Left lung (tissue), 14 donors: ENCODE measurements at places on chromosomes 1 and 21. TPM values are rescaled to one million over a fixed set of nuclear protein-coding genes. Genes with fewer than 3 reads are reported as not detected.

DNA sequence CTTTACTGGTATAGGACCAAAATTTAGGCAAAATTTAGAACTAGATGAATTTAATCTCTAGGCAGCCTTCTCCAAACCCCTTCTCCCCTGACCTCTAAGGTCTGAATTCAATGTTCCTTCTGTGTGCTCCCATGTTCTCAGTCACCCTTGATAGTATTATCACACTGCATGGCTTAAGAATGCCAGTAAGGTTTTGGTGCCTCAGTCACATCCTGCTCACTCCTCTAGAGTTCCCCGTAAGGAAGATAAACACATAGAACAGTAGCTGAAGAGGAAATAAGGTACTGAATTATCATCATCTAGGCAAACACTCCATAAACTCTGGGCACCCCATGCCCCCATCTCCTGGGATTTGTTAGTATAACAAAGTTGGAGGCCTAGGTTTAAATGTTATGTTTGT lies 18.2 kb downstream of the PRRX1 start:
- DNase-seq = no peak

DNA sequence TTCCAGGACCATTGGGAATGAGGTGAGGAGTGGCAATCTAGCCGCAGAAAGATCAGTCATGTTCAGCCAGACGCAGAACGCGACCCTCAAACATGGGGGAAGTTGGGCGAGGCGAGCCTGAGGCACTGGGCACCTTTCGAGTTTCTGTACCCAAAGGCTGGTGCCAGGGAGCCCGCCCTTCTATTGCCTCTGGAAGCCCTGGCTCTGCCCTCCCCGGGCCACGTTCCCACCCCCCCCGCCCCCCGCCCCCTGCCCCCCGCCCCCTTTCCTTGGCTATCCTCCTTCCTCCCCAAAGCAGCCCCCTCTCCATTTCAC lies 2.2 kb upstream of the ZBTB7B start:
- DNase-seq = peak; percentile 58

DNA sequence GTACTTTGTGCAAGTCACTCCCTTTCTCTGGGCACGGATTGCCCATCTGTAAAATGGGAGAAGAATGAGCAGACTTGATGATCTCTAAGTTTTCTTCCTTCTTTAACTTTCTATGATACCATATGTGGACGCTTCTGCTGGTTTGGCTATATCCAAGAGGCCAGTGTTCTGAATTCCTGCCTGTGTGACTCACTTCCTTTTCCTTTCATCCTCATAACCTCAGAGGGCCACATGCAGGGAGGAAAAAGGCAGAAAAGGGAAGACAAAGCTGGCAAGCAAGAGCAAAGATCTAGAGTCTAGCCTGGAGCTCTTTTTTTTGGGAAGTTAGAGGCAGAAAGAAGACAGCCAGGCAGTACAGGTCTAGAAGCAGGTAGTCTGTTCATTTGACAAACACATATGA lies 151.2 kb downstream of the OMA1 start:
- DNase-seq = no peak

GRCh38 chr1:27316860-27317259 lies 5.1 kb upstream of the TMEM222 start:
- DNase-seq = no peak

GRCh38 chr1:102941366-102941947 lies 166.9 kb downstream of the COL11A1 start:
- DNase-seq = no peak

DNA sequence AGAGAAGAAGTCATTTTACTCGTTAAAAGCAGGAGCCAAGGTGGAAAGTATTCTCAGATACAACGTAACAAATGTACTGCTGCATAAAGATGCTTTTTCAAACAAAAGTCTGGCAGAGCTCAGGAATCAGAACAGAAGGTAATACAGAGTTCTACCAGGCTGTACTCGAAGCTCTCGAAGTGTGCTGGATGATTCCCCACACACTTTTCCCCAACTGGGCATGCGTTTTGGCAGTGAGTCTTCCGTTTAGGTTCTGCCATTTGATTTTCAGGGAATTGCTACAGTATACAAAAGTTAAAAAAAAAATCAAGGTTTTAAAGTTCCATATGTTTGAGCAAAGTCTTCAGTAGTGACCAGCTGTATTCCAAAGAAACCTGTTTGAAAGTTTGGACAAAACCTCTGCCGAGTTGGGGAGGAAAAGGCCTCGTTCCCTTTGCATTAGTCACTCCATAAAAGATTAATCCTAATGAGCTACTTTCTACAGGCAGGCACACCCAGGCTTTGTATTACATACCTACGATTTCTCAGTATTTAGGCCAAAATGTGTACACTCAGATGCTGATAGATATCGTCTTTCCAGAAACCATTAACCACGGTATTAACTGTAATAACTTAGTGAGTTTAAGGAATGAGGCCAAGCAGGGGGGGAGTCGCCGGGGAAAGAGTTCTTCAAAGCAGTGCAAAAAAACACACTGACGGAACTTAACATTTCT lies 477.1 kb downstream of the LMO4 start:
- peak; percentile 40 for DNase-seq

DNA sequence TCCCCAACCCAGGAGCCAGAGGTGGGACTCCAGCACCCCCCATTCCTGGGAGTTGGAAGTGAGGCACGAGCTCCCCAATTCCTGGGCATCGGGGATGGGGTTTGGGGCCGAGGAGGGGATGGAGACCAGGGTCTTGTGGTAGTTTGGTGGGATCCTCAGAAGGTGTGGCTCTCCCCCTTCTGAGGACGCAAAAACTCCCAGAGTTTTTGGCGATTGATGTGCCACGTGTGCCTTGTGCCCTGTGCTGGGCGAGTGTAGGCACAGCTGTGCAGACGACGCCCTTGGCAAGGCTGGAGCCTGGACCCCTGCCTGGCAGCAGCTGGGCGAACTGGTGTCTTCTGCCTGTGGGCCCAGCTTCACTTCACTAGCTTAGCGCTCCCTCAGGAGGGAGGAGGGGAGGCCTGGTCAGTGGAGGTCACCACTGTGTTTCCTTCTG lies 2.6 kb downstream of the GUK1 start:
- DNase-seq = no peak

DNA sequence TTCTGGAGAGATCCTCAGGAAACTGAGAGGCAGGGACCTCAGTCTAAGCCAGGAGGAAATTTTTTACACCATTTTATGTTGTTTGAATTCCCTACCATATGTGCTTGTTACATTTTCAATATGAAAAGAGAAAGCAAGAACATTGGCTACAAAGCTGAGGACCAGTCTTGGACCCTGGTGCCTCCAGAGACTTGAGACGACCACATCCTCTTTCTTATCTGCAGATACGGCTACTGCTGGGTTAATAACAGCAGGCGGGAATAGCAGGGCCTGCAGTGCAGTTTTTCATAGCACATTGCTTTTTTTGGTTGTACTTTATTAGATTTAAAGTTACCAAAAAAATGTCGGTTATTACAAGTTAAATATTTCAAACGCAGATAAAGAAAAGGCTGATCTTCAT lies 3.9 kb downstream of the KDM4A start:
- DNase-seq = no peak

GRCh38 chr21:44898851-44899767 lies 21.6 kb downstream of the ITGB2 start:
- no peak for DNase-seq

DNA sequence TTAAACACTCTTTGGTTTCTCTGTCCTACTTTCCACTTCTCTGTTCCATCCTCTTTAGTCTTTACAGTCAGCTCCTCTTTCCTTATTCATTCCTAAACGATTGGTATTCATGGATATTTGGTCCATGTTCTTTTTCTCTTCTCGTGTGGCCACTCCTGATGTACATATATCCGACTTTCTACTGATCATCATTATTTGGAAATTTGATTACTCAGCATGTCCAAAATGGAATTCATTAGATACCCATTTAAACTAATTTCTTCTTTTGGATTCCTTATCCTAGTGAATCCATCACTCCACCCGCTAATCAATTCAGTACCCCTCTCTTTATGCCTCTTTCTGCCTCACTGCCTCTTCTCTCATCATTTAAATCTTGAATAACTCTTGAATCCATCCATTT lies 43.8 kb upstream of the TNFSF18 start:
- no peak for DNase-seq

DNA sequence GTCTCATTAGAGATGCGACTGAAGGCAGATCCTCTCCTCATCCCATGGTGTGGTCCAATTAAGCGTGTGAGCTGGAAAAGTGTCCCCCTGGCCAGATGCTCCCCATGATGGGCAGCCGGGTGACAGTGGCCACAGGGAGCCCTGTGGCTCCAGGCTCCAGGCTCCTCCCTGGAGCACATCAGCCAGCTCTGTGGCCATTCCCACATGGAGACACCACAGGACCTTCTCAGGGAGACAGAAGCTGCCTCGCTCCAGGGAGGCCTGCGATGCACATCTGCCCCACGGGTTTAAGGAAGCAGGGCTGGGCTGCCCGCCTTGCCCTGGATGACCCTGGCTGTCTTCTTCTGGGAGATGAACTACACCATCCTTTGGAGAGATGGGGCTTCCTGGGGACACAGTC lies 99.9 kb upstream of the TLR5 start:
- no peak for DNase-seq

- no peak for DNase-seq
Measured at GRCh38 chr1:200831091-200831490, 41.7 kb upstream of the GPR25 start.

DNA sequence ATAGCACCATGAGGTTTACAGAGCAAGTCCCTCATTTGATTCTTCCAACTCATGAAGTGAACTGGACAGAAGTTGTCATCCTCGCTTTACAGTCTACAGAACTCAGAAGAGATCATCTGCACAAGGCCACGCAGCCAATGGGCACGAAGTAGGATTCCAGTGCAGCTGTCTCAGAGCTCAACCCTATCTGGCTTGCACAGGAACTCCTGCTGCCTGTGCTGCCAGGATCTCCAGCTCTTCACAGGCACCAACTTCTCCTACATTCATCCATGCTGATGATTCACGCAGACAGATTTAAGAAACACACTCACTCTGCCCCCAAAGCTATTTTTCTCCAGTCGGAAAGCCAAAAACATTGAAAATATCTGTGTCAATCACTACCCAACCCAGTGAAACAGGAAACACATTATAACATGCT lies 157.0 kb downstream of the RERE start:
- DNase-seq = peak; percentile 25

GRCh38 chr21:43893536-43894205 lies 28.6 kb downstream of the AGPAT3 start:
- no peak for DNase-seq

DNA sequence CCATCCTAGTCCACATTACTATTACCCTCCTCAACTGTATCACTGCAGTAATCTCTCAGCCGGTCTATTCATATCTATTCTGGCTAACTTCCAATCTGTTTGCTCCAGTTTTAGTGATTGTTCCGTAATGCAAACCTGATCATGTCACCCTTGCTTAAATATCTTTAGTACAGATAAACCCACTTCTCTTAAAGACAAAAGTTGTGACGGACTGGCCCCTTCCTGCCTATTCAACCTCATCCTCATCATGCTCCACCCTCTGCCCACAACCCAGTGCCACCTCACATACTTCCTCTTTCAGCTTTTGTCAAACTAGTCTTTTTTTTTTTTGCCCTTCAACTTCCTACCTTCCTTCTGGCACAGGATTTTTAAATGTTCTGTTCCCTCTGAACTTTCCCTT lies 2.8 kb upstream of the C1orf162 start:
- no peak for DNase-seq

- DNase-seq = no peak
Measured at GRCh38 chr1:200861937-200862647, 10.7 kb upstream of the GPR25 start.

DNA sequence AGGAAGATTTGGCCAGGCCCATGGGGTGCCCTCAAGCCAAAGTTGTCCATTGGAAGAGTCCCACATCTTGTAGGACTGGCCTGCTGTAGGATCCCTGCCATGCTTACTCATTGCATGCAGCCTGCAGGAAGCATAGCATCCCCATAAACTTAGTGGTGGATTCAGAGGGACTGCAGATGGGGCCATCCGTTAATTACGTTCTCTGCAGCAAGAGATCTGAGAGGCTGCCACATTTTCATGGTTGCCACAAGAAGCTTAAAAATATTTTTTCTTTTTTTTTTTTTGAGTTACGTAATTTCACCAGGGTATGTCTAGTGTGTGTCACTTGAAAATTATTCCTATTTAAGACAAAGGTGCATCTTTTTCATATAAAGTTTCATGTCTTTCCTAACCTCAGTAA lies 329.7 kb upstream of the USP24 start:
- DNase-seq = no peak

GRCh38 chr1:162213281-162213912 lies 143.9 kb downstream of the NOS1AP start:
- peak; percentile 57 for DNase-seq

DNA sequence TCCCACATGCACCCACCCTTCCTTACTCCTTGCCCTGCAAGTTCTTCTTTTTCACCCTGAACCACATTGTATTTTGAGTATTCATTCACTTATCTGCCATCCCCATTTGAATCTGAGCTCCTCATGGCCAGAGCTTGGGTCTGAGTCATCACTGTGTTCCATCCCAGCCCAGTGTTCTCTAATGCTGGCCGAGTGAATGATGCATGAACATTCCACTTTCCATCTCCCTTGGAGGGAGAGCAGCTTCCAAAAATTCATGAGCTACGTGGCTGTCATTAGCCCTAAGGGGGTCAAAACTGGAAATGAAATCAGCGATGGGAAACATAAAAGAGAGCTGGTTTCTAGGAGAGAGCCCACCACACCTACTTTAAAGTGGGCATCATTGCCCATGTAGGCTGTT lies 187.0 kb upstream of the USP24 start:
- no peak for DNase-seq

CHD5 gene
- polyA plus RNA-seq = 0.24 TPM

CTSK gene
- 30.7 TPM for polyA plus RNA-seq

C1orf226 gene
- 4.7 TPM for polyA plus RNA-seq

CNKSR1 gene
- polyA plus RNA-seq = 21.8 TPM

TLR5 gene
- 10.5 TPM for polyA plus RNA-seq

SPATA46 gene
- 0.55 TPM for polyA plus RNA-seq

SPATA6 gene
- 33.9 TPM for polyA plus RNA-seq

TESK2 gene
- polyA plus RNA-seq = 12.5 TPM

SELL gene
- polyA plus RNA-seq = 3.5 TPM

FCRL5 gene
- polyA plus RNA-seq = 0.13 TPM

ARHGAP29 gene
- polyA plus RNA-seq = 62.9 TPM

FBLIM1 gene
- polyA plus RNA-seq = 57.3 TPM

VHLL gene
- not detected for polyA plus RNA-seq

TMPRSS15 gene
- polyA plus RNA-seq = not detected

TMEM200B gene
- polyA plus RNA-seq = 14.0 TPM

RNF186 gene
- polyA plus RNA-seq = 0.12 TPM

BARHL2 gene
- polyA plus RNA-seq = not detected
